ENCODE measurements at places on chromosomes 6 and 20. TPM values are rescaled to one million over a fixed set of nuclear protein-coding genes. Genes with fewer than 3 reads are reported as not detected.
A peak's percentile ranks its signal among the peaks of the same experiment; 100 is the strongest.

JPH2 gene
- under 0.01 TPM for total RNA-seq

ZNF831 gene
- total RNA-seq, result under 0.01 TPM

CD109 gene
- total RNA-seq, result 1.6 TPM

- DNase-seq, result peak; percentile 27
These were observed 7.6 kb upstream of the HLA-DRA start for GRCh38 chr6:32432050-32432450.

DNA sequence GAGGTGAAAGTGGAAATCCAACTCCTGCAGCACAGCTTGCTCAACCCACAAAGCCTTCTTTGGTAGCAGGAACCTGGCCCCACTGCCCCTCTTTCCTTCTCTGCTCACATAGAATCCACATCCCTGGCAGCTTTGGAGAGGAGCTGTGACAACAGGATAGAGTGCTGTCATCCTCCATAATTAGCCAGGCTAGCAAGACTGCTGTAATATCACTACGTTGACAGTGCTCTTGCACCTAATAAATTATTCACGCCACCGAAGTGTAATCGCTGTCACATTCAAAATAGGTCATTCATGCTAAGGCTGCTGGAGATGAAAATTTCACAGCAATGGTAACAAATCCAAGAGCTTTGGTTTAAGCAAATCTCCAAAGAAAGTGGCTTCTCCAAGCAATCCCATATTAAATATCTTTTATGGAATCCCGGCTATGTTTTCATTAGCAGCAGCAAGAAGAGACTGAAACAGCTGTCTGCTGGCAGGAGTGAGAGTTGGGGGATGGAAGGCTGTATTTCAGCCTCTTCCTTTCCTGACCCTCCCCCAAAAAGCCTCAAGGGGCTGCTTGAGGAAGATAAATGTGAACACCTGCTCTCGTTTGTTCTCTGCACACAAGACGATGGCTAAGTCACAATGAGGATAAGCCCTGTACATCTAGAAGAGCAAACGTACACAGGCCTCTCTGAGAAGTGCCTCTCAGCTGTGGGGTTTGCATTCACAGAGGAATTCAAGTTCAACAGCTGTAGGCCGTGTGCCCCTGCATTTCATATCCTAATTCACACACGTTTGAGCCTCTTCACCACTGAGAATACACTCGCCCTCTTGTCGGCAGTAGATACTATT, 16.5 kb downstream of the RIPOR2 start:
- no peak for DNase-seq

- no peak for DNase-seq
These were observed 425.1 kb upstream of the SULF2 start for GRCh38 chr20:48210111-48211027.

DNA sequence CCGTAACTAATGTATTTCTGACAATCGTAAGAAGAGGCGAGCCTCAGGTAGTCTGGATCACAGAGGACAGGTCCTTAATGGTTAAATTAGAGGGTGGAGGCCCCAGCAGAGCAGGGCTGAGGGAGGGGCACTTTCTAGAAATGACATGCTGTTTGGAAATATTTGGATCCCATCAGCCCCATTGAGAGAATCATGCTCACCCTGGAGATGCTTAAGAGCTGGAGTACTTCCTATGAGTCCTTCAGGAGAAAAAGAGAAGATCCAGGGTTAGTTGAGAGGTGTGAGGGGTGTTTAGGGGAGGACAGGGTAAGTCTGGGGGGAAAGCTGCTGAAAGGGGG, 123.0 kb downstream of the TCP11 start:
- DNase-seq, result no peak

DNA sequence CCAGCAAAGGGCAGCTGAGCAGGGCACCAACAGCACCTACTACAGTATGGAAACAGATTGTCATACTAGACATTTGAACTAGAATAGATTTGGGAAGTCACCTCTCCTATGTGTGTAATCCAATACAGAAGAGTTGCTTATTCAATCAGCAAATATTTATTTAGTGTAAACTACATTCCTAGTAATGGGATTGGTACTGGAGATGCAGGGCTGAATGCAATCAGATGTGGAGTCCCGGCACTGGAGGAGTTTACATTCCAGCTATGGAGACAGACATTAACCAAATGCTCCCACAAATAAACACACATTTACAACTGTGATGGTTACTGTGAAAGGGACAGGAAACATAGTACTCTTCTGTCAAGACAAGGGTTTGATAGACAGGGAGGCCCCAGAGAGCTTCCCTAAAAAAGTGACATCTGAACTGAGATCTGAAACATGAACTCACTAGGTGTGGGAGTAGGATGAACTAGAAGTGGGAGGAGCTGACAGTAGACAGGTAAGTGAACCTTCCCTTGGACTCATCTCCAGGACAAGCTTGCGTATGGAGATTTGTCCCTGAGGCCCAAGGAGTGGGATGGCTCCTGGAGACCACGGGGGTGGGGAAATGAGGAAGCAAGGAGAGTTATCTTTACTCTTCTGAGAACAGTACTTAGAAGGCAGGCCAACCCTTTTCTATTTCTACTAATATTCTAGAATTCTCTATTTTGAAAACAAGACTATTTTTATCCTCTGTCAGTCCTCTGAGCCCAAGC, 420.5 kb downstream of the MAFB start:
- no peak for DNase-seq

DNA sequence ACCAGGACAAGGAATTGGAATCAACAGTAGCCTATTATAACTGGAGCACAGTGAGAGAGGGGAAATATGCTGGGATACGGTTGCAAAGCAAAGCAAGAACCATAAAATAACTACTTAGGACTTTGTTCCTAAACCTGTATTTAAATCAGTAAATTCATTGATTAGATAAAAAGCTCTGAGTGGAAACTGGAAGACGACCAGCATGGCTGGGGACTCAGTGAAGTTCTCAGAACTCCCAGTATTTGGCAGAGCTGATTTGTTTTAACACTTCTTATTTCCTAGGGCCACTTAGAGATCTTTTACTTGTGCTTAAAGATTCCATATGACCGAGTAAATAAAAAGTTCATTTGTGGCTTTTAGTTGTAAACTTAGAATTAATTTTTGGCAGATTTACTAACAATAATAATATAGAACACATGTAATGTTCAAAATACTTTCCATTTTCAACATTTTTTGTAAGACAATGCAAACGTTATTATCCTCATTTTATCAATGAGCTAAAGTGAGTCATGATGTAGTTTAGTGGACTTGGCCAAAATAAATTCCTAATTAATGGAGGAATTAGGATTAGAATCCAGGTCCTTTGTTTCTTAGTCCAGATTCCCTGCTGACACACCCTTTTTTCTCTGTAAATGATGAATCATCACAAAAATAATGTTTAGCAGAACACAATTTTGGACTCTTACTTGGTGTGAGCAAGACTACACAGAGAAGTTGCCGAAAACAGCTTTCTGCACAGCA, 392.9 kb downstream of the GJA1 start:
- no peak for DNase-seq

GRCh38 chr6:170089963-170090362, 200.9 kb downstream of the DLL1 start:
- no peak for DNase-seq

DNA sequence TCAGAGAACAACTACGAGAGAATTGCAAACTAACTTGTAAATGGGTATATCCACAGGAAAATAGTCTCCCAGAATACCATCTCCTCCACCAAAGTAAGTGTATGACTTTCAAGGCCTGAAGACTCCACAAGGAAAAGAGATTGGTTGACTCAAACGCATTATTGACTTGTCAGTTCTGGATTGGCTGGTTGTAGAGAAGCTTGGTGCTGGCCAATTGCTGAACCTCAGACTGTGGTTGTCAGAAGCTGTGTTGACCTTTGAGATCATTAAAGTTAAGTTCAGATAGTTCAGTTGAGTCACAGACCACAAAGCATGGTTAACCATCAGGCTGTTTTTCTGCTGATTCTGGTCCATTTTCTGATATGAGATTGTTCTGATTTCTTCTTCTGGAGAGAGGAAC, 388.3 kb downstream of the BMP2 start:
- no peak for DNase-seq

DNA sequence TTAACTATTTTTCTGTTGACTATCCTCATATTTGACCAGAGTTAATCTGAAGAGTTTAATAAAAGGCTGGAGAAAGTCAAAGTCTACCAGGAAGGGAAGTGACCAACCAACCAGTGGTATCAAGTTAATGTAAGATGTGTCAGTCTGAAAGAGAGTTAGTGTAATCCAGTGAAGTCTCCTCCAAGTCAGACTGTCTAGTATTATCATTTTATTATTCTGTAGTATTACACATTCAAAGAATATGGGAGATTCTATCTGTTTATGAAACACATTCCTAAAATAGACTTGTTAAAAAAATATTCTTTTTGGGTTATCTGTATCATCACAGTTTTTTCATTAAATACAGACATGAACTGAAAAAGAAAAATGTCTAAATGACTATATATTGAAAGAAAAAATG, 194.4 kb downstream of the BTBD9 start:
- no peak for DNase-seq

DNA sequence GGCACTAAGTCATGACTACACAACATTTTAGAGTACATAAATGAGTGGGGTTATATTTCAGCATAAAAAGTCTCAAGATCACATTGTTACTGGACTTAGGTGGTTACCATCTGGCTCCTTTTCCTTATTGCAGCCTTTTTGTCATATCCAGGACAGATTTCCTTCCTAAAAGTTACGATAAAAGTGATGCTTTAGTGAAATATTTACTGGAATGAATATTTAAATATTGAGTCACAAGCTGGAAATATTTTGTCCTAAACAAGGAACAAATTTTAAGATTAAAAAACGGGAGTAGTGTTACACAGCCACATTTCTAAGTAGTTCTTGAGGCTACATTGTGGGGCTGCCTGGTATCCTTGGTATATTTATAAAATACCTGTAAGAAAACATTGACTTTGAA, 52.2 kb downstream of the CDC40 start:
- DNase-seq, result no peak

GRCh38 chr6:111625099-111625416, 19.4 kb upstream of the TRAF3IP2 start:
- DNase-seq, result no peak

GRCh38 chr20:14470977-14471661, 133.7 kb upstream of the FLRT3 start:
- no peak for DNase-seq

Measured in frontal cortex (tissue), 4 donors.